ENCODE measurements at places on chromosomes 12 and 14.

DNA sequence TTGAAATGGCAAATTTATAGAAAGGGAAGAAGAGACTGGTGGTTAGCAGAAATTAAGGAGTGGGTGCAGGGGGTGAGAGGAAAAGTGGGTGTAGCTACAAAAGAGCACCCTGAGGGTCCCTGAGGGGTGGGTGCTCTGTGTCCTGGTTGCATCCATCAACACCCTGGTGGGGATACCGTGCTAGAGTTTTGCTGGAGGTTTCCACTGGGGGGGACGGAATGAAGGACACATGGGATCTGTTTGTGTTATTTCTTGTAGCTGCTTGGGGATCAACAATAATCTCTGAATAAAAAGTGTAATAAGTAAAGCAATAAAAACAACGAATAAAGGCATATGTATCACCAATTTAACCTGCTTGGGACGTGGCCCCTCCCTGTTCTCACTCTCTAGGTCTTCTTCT, 175.3 kb downstream of the KIF26A start:
- DNase-seq = no peak

DNA sequence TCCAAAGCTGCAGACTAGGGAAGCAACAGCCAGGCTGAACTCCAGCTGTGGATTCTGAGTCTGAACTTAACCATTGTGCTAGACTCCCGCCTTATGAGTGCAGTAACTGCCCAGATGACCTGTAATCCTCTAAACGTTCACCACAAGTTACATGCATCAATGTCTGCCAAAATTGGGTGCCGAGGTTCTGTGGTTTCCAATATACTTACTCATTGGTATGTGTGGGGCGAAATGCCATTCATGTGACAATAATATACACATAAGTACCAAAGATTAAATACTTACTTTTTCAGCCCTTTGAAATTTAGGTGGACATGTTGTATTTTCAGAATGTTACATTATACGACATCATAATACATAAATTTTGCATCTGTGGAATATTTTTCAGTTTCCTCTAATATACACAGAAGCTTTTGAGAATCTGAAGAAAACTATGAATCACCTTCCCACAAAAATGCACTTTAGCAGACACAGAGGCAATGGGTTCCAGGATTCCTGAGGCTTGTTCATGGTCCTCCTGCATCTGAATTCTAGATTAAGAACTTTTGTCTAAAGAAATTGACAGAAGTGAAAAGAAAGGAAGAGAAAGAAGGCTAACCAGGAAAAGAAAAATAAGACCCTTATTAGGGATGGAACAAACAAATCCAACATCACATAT, 31.7 kb downstream of the GRIP1 start:
- DNase-seq = no peak

- no peak for DNase-seq
Measured at GRCh38 chr12:66196806-66197205, 7.8 kb downstream of the IRAK3 start.

DNA sequence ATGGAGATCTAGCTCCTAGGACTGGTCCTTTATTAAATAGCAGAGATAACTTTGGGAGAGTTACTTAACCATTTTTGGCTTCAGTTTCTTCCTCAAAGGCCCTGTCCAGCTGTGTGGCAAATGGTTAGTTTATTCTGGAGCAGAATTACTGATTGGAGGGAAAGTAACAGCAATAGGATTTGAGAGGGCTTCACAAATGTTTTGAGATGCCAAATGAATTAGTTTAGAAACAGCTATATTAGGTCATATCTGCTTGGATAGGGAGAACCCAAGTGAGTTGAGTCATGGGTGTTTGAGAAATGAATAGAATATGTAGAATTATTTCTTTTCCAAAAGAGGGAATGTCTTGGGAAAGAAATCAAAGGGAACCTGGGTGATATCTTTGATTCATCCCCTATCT, 17.5 kb downstream of the RASSF3 start:
- DNase-seq = no peak

All from thymus (tissue), 14 donors.